ENCODE measurements at places on chromosomes 6 and 20. TPM values are rescaled to one million over a fixed set of nuclear protein-coding genes. Genes with fewer than 3 reads are reported as not detected.

Gene APOBEC2
- total RNA-seq: not detected

Gene RSPO4
- total RNA-seq: not detected

Gene ZKSCAN8
- 14.6 TPM for total RNA-seq

Gene PXDC1
- 0.18 TPM for total RNA-seq

- no peaks in the 10 kb centered on the region for H3K36me3 ChIP-seq
- no peak for DNase-seq
- peaks cover 8% of the 10 kb centered on the region for H3K4me1 ChIP-seq
- no peak overlapping the region for H3K27ac ChIP-seq
- H3K27me3 ChIP-seq: peaks cover 73% of the 10 kb centered on the region
- peak overlapping the region; percentile 74 for H3K4me3 ChIP-seq
Observed at GRCh38 chr6:32460528-32460927, 20.8 kb downstream of the HLA-DRA start.

- no peak overlapping the region for H3K27ac ChIP-seq
- H3K36me3 ChIP-seq: peaks cover 4% of the 10 kb centered on the region
- H3K27me3 ChIP-seq: peaks cover 10% of the 10 kb centered on the region
- H3K4me3 ChIP-seq: no peak overlapping the region
- H3K4me1 ChIP-seq: peaks cover 24% of the 10 kb centered on the region
Observed at GRCh38 chr6:2155206-2155605, 90.2 kb downstream of the GMDS start.

- H3K27ac ChIP-seq: peak overlapping the region; percentile 95
- peak overlapping the region; percentile 71 for H3K4me3 ChIP-seq
- H3K4me1 ChIP-seq: peaks cover 66% of the 10 kb centered on the region
- no peak for DNase-seq
Observed at GRCh38 chr6:107713563-107713962, 110.5 kb downstream of the SCML4 start.

GRCh38 chr6:113694278-113695077, 162.7 kb upstream of the MARCKS start:
- DNase-seq: no peak
- H3K27me3 ChIP-seq: no peaks in the 10 kb centered on the region
- peaks cover 6% of the 10 kb centered on the region for H3K4me1 ChIP-seq
- H3K27ac ChIP-seq: no peak overlapping the region
- no peak overlapping the region for H3K4me3 ChIP-seq

Measured in activated naive CD8-positive, alpha-beta T cell treated with anti-CD3 and anti-CD28 coated beads for 36 hours (primary cell).